ENCODE measurements at places on chromosomes 5 and 9. TPM values are rescaled to one million over a fixed set of nuclear protein-coding genes. Genes with fewer than 3 reads are reported as not detected.

ADAMTS12 gene
- 35.9 TPM for polyA plus RNA-seq

C7 gene
- 1.5 TPM for polyA plus RNA-seq

CNTLN gene
- polyA plus RNA-seq, result 9.1 TPM

TMEM215 gene
- polyA plus RNA-seq, result not detected

PRUNE2 gene
- polyA plus RNA-seq, result 5.4 TPM

STPG3 gene
- polyA plus RNA-seq, result not detected

GRCh38 chr9:33676746-33677505, 118.4 kb upstream of the PRSS3 start:
- peak; percentile 36 for DNase-seq
- peak overlapping the region; percentile 26 for H3K4me3 ChIP-seq
- H3K27me3 ChIP-seq, result peaks cover 12% of the 10 kb centered on the region
- no peaks in the 10 kb centered on the region for H3K36me3 ChIP-seq

DNA sequence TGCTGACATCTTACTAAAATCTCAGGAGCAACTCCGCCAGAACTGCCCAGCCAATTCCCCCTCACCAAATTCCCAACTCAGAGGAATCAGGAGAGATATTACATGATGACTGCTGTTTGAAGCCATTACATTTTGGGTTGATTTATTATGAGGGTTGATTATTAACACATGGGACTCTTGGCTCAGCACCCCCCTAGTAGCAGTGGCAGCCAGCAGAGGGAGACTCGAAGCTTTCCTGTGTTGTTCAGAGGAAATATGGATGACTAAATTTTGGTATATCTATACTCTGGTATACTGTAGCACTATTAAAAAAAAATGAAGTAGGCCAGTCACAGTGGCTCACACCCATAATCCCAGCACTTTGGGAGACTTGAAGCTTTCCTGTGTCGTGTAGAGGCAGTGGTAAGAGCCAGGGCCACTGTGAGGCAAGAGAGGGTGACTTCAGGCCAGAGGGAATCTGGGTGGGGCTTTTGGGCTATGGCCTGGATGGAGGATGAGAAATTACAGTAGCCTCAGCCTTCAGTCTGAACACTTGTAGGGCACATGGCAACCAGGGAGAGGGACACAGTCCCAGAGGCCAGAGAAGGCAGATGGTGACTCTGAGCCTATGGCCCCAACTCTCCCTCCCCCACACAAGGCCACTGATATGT, 111.4 kb downstream of the LHX2 start:
- no peaks in the 10 kb centered on the region for H3K4me1 ChIP-seq
- no peak for DNase-seq
- H3K4me3 ChIP-seq, result no peak overlapping the region
- H3K27ac ChIP-seq, result no peak overlapping the region
- no peaks in the 10 kb centered on the region for H3K36me3 ChIP-seq

DNA sequence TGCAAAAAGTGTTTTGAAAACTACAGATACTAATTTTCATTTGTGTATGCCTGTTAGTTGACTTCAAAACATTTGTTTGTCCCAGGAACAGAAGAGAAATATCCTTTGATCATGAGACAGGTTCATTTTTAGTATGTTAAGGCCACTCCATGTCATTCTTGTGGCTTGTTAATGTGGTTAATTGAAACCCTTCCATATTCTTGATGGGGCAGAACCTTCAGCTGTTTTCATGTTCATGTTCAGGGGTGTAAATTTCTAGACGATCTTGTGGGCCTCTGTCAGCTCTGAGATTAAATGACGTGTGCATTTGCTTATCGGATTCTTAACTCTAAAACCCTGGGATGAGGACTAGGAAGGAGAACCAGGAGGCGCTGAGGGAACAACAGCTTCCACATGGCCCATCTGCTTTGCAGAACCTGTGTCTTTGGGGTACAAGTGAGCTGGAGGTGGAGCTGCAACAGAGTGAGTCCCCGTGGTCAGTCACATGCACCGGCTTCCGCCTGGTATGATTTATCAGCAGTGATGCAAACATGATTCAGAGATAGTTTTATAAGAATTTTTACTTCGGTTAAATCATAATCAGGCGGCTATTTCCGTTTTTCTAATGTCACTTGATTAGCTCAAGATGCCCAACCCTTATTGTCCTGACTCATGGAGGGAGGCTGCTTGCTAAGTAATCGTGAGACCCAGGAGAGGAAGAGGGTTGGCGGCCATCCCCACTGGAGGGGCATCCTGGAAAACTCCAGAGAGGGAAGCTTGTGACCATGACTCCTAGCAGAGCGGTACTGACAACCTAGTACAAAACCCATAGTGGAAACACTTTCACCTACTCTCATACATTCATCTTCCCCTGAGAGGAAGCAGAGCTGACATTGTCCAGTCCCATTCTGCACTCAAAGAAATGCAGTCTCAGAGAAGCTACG, 138.4 kb downstream of the C9orf152 start:
- H3K27ac ChIP-seq, result peak overlapping the region; percentile 86
- H3K4me3 ChIP-seq, result no peak overlapping the region
- DNase-seq, result peak; percentile 94
- H3K27me3 ChIP-seq, result no peaks in the 10 kb centered on the region
- peaks cover 28% of the 10 kb centered on the region for H3K4me1 ChIP-seq

DNA sequence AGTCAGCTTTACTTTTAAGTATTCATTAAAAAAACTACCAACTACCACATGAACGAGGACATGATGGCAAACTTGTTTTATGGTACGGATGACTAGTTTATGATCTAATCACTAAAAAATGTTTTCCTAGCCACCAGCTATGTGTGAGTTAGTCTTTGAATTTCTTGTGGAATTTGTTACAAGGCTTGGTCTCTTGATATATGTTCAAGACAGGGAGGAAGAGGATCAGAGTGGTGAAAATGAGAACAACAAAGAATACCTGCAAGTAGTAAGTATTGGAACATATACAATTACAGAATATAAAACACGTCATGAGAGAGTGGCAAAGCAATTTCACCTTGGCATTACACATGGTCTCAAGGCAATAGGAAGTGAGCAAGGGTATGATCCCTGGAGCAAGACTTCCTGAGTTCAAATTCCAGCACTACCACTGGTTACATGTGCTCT, 548.6 kb upstream of the TLE4 start:
- no peaks in the 10 kb centered on the region for H3K36me3 ChIP-seq
- H3K27ac ChIP-seq, result peak overlapping the region; percentile 30
- H3K4me3 ChIP-seq, result no peak overlapping the region
- peak; percentile 86 for DNase-seq

DNA sequence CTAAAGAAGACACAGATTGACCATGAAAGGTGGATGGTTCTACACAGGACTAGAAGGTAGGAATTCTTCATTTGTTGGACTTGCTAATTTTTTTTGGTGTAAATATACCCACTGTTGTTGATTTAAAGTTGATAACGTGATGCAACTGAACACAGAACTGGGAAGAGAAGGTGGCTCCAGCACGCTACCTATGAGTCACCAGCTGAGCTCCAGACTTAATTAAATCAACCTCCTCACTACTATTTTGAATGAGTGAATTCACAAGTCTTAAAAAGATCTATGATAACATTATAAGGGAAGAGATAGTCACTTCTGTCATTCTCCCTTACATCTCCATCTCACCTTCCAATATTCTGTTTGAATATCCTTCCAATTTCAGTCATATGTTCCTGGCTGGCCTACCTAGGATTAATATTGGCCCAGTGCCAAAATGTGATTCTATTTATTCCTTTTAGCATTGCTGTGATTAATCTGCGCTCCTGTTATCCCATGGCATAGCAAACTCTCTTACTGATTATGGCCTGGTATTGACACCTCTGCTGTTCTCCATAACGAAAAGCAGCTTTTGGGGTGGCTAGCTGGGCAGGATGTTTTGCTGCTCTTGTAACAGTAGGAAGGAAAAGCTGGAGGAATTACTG, 135.9 kb upstream of the CCDC152 start:
- no peak overlapping the region for H3K27ac ChIP-seq
- no peak overlapping the region for H3K4me3 ChIP-seq
- H3K27me3 ChIP-seq, result no peaks in the 10 kb centered on the region
- no peak for DNase-seq
- H3K36me3 ChIP-seq, result no peaks in the 10 kb centered on the region

DNA sequence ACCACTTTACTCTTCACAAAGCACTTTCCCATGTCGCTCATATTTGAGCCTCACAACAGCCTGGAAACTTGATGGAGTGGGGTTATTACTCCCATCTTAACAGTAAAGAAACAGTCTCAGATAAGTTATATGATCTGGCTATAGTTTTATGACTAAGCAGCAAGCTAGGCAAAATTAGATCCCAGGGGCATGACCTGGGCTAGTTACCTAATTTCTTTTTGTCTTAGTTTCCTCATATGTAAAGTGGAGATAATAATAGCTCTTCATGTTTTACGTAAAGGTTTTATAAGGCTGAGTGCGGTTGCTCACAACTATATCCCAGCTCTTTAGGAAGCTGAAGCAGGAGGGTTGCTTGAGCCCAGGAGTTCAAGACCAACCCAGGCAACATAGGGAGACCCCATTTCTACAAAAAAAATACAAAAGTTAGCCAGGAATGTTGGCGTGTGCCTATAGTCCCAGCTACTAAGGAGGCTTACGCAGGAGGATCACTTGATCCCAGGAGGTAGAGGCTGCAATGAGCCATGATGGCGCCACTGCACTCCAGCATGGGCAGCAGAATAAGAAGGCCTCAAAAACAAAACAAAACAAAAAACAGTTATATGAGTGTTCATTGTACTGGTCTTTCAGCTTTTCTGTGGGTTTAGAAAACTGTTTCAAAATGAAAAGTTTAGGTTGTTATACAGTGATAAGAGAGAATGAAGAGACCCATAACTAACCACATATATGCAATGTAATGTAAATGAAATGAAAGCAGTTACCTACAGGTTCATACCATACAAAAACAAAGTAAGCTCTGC, 6.5 kb upstream of the PLIN2 start:
- no peaks in the 10 kb centered on the region for H3K36me3 ChIP-seq
- H3K4me1 ChIP-seq, result peaks cover 2% of the 10 kb centered on the region
- no peak for DNase-seq
- H3K4me3 ChIP-seq, result no peak overlapping the region
- no peak overlapping the region for H3K27ac ChIP-seq

- H3K4me1 ChIP-seq, result no peaks in the 10 kb centered on the region
- no peaks in the 10 kb centered on the region for H3K36me3 ChIP-seq
- DNase-seq, result peak; percentile 2
- H3K4me3 ChIP-seq, result no peak overlapping the region
- no peaks in the 10 kb centered on the region for H3K27me3 ChIP-seq
These were observed 604.6 kb downstream of the PTPRD start for GRCh38 chr9:10008101-10008799.

DNA sequence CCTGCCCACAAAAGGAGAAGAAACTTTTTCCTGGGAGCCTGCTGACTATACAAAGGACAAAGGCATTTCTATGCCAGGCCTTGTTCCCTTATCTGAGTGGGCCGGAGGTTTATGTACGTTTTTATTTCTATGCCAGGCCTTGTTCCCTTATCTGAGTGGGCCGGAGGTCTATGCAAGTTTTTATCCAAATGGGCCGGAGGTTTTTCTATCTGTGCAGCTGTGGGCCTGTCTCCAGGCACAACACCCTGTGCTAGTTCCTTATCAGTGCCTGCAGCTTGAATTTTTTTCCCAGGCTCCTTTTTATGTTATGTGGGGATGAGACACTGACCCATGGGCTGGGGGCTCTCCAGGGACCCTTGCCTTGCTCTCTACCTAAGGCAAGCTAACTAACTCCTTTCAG, 5.5 kb downstream of the SLC25A2 start:
- H3K27me3 ChIP-seq, result no peaks in the 10 kb centered on the region
- no peak overlapping the region for H3K27ac ChIP-seq
- no peaks in the 10 kb centered on the region for H3K4me1 ChIP-seq
- H3K36me3 ChIP-seq, result no peaks in the 10 kb centered on the region
- H3K4me3 ChIP-seq, result no peak overlapping the region

GRCh38 chr5:127083711-127084110, 10.4 kb upstream of the C5orf63 start:
- H3K27ac ChIP-seq, result no peak overlapping the region
- H3K27me3 ChIP-seq, result no peaks in the 10 kb centered on the region
- H3K36me3 ChIP-seq, result no peaks in the 10 kb centered on the region
- no peak for DNase-seq

- DNase-seq, result peak; percentile 30
- H3K27ac ChIP-seq, result no peak overlapping the region
- H3K27me3 ChIP-seq, result no peaks in the 10 kb centered on the region
- H3K4me1 ChIP-seq, result no peaks in the 10 kb centered on the region
- H3K36me3 ChIP-seq, result no peaks in the 10 kb centered on the region
These were observed 783.8 kb upstream of the WWC1 start for GRCh38 chr5:167507463-167508233.

- H3K27ac ChIP-seq, result peak within 1 kb of the TSS; percentile 79
- H3K27me3 ChIP-seq, result no peaks in the 10 kb centered on the region
- peak within 1 kb of the TSS; percentile 88 for H3K4me3 ChIP-seq
- DNase-seq, result peak; percentile 58
- peaks cover 11% of the 10 kb centered on the region for H3K4me1 ChIP-seq
These were observed at the start of gene SHB for GRCh38 chr9:38068701-38069628. Gene SHB, minus strand, starts transcription at chr9:38069227. Its CDS starts 582 bp downstream, at chr9:38068645.

DNA sequence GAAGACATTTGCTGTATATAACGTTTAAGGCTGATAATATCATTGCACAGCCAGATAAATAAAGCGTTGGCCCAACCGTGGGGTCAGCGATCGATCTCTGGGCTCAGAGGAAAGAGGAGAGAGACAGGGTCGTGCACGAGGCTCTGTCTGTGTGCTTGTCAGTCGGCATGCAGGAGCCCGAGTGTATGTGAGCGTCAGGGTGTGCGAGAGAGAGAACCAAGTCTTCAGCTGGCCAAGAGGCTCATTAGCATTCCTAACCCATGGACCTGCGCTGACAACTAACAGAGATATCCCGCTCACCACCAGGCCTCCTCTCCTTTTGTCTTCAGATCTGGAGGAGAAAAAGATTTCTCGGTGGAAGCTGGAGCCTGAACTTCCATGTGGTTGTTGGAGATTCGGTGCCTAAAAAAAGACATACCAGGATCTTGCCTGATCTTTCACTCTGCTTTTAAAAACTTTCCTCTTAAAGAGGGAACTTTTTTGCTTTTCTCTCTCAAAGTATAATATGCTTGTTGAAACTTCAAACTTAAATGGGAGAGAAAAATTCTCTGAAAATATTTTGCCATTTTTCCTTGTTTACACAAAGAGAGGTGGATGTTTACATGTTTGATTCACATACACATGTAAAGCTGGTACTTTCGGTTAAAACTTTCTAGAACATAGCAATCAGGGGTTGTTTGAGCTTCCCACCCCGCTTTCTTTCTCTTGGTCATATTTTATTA, 16.5 kb downstream of the NR2F1 start:
- peak overlapping the region; percentile 67 for H3K4me3 ChIP-seq
- peak; percentile 91 for DNase-seq
- H3K27ac ChIP-seq, result peak overlapping the region; percentile 91
- H3K27me3 ChIP-seq, result no peaks in the 10 kb centered on the region
- H3K4me1 ChIP-seq, result peaks cover 24% of the 10 kb centered on the region

DNA sequence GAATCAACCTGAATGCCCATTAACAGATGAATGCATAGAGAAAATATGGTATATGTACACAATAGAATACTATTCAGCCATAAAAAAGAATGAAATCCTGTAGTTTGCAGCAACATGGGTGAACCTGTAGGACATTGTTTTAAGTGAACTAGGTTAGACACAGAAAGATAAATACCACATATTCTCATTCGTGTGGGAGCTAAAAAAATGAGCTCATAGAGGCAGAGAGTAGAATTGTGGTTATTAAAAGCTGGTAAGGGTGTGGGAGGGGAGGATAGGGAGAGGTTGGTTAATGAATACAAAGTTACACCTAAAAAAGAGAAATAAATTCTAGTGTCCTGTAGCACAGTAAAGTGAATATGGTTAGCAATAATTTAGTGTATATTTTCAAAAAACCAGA, 23.5 kb downstream of the PTTG1 start:
- H3K36me3 ChIP-seq, result no peaks in the 10 kb centered on the region
- H3K27me3 ChIP-seq, result peaks cover 3% of the 10 kb centered on the region
- no peak for DNase-seq
- H3K27ac ChIP-seq, result no peak overlapping the region
- H3K4me1 ChIP-seq, result no peaks in the 10 kb centered on the region
